ENCODE measurements at places on chromosomes 3 and 15.

- no peak for DNase-seq
Observed at GRCh38 chr3:43054754-43055153, 51.1 kb downstream of the POMGNT2 start.

DNA sequence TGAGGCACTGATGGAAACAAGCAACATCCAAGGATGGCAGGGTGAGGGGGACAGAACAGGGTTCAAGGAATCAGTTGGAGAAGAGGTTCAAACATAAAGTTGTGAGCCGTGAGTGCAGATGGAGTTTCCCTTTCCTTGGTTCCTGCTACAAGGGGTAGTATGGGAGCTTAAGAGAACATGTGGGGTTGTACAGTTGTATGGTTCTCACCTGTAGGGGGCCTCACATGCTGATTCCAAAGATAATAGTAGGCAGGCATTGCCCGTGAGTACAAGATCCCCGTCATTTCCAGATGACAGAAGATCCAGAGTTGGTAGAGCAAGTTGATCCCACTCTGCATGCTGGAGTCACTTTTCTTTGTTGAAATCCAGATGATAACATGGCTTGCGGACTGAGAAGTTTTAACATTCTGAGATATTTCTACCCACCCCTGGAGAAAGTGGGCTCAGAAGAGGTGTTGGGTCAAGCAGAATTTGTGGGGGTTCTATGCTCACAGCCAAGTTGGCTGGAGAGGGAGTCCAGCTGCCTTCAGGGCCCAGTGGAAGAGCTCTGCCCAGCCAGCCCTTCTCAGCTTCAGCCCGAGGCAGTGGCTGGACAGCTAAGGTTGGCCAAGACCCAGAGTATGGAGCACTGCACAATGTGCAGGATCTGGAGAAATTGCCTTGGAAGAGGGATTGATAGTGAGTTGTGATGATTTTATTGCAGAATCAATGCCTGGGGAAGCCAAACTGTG, 141.8 kb downstream of the THSD4 start:
- no peak for DNase-seq

GRCh38 chr3:48555231-48555948, 1.2 kb downstream of the PFKFB4 start:
- DNase-seq, result no peak

- no peak for DNase-seq
Observed at GRCh38 chr3:49553324-49553691, 969 bp upstream of the BSN start.

DNA sequence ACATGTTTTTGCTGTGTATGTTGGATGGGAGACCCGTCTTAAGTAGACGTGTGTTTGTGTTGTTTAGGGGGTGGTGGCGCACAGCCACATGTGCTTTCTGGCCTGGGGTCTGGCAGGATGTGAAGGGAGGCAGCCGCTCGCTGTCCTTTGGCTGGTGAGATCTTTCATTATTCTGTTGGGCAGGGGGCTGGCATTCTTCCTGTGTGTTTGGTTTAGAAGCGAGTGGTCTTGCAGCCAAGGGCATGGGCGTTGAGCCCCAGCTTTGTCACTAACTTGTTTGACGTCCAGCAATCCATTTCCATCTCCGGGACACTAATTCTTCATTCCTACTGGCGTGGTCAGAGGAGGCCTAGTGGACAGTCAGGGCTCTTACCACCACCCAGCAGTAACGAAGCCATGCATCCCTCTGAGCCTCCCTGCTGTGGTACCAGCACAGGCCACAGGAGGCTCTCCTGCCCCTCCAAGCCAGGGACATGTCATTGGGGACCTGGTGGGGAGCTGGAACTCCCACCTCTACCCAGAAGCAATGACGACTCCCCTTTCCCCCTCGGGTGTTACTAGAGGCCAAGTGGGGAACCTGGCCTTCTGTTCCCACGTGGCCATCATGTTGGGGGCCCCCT, 10.7 kb downstream of the THSD4 start:
- no peak for DNase-seq

DNA sequence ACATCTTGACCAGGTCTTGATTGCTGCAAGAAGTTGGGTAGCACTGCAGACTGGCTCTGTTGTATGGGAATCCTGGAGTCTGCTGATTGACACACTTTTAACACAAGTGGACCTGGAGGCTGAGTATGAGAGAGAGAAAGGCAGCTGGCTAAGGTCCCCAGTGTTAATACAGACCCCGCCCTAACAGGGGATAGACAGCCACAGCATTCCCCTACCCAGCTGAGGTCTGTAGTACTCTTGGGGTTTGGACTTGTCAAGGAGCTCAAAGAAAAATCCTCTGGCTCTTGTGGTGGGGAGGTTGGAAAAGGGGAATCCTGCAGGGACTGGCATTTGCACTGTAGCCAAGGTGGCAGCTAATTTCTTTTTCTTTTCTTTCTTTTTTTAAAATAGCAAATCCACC, 192.7 kb downstream of the ZNF621 start:
- DNase-seq, result no peak

- DNase-seq, result no peak
Observed at GRCh38 chr15:75095594-75095993, 72.2 kb downstream of the PPCDC start.

DNA sequence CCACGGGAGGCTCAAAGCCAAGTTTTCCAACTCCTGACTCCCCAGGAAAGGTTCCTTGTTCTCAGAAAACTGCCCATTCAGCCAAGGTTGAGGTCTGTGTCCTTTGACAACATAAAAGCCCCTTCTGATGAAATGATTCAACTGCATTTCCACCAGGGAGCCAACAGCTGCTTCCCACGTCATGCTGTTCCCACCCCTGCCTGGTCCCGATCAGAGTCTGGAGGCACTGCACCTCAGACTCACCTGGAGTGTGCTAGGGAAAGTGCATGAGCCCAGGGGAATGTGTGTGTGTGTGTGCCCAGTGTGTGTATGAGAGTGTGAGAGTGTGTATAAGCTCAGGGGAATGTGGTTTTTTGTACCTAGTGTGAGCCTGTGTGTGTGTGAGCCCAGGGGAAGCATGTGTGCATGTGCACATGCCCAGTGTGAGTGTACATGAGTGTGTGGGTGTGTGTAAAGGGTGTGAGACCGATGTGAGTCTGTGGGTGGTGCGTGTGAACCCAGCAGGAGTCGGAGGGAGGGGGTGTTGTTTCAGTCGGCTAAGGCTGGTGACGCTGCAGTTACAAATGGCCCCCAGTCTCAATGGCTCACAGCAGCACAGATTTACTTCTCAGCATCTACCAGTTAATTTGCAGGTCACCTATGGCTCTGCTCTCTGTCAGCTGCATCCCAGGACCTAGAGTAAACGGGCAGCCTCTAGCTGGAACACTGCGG, 20.3 kb upstream of the SLC6A1 start:
- no peak for DNase-seq

- no peak for DNase-seq
Observed at GRCh38 chr3:140360332-140360731, 317.5 kb upstream of the TRIM42 start.

DNA sequence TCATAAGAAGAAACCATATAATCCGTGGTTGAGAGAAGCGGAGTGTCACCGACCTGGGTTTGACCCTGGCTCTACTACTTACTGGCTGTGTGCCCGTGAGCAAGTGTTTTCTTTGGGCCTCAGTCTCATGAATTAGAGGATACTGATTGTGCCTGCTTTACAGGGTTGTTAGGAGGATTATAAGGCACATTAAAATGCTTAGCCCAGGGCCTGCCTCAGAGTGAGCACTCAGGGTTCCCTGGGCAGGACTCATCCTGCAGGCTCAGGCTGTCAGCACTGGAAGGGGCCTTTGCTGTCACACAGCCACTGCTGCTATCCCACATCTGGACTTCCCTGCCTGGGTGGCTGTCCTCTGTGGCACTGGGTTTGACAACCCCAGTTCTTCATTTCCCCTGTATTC, 4.7 kb downstream of the PLA2G4F start:
- DNase-seq, result no peak

GRCh38 chr3:9316881-9317361, 45.9 kb upstream of the THUMPD3 start:
- DNase-seq, result no peak

GRCh38 chr3:146092230-146092629, 68.8 kb downstream of the PLOD2 start:
- DNase-seq, result no peak

DNA sequence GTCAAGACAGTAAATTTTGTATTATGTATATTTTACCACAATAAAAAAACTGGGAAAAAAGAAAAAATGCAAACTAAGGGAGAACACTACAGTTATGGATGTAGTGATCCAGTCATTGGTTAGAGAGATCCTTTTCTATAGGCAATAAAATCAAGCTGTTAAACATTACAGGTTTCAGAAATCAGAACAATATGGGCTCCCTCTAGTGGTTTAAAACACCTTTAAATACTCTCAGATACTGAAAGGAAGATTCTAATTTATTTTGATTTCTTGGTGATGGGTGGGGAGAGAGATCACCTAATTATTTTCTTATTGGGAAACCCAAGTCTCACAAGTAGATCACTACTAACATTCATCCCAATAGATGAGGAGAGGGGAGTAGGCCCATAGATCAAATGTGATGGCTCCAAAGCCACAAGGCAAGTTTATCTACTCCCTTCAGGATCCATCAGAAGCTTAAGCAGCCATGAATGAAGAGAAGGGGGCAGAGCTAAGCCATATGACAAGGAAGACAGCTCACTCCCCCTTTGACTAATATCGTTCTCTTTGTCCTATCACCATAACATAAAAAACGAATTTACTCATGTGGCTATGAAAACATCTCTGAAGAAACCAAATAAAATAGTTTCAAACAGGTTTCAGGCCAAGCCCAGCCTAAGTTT, 118.6 kb downstream of the ANO10 start:
- no peak for DNase-seq

DNA sequence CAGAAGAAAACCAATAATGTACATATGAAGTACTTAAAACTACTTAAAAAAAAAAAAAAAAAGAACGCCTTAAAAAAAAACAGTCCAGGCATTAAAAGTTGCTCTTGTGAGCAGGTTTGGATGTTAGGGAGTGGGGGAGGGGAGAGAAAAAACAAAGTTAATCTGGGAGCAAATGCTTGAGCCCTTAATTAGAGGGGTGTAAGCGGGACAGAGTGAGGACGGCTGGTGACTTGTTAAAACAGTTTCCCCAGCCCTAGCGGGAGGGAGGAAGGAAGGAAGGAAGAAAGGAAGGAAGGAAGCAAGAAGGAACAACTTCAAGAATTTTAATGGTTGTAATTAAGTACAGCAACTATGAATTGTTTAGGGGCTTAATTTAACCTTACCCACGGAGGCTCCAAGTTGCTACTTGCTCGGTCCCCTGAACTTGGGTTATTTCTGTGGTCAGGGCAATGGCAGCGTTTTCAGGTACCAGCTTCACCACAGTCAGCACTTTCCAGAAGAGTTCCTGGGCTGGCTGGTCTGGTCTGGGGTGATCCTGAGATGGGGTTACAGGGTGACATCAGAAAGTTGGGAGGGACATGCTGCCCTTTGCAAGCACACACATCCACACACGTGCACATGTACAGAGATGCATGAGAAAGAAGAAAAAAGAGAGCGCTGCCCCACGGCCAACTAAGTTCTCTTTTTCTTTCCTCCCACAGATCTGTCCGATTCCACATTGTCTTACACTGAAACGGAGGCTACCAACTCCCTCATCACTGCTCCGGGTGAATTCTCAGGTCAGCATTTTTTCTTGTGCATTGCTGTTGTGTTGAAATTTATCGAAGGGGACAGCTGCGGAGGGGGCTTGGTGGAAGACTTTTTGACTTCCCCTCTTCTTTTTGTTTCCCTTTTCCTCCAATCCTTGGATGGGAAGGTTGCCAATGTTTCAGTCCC, 14.0 kb downstream of the SMAD6 start:
- DNase-seq, result no peak

DNA sequence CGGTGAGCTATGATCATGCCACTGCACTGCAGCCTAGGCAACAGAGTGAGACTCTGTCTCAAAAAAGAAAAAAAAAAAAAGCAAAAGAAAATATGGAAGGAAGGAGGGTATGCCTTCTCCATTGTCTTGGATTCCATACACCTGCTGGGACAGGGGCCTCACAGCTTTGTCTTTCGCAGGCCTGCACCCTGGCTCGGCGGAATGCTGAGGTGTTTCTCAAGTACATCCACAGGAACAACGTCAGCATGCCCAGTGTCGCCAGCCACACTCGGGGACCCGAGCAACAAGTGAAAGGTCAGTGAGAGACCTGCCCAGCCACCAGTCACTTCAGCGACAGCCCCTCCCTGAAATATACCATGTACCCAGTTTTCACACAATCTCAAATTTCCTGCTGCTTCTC, 288.5 kb upstream of the UMPS start:
- DNase-seq, result no peak

GRCh38 chr3:44510000-44510368, 32.5 kb upstream of the ZNF445 start:
- DNase-seq, result no peak

GRCh38 chr3:28252001-28252431, 10.6 kb downstream of the CMC1 start:
- DNase-seq, result no peak

DNA sequence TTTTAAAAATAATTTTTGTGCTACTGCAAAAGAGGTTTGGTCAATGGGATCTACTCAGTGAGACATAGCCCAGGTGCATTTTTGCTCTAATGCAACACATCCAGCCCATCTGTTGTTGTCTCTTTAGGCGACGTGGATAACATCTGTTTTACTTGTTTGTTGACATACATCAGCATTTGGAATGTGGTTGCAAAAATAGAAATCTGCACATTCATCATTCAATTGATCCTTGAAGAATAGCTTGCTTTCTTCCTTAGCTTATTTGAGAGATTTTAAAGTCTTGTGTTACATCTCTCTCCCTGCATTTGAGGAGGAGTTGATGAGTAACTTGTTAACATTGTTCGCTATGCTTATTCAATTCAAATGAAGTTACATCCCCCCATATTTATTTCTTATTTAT, 1202.3 kb downstream of the NSUN3 start:
- no peak for DNase-seq

DNA sequence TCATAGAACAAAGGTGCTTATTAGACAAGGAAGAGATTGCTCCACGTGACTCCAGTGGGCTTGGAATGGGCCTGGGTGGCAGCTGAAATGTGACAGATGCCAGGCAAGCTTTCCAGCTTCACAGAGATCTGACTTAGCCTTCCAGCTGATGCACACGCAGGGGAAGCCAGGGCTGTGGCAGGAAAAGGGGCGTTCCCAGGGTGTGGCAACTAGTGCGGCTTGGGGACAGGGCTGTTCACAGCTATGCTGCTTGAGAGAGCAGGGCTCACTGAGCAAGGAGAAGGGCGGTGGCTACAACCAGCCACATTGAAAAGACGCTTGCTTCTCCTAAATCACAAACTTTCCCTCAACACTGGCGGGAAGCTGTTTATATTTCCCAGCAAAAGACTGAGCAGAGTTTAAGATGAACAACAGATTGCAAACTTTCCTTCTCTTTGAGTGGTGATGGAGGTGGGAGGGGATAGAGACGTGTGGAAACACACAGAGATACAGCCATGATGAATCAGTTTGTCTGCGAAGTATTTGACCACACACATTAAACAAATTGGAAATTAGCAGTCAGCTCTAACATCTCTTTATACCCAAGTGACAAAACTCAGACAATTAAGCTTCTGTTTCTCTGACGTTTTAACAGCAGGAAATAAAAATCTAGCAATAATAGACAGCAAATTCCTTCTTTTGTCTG, 127.5 kb downstream of the BDH1 start:
- peak; percentile 53 for DNase-seq
